Cardiac muscle cell (in vitro differentiated cells and primary cell): ENCODE measurements at places on chromosomes 7 and 10.

GRCh38 chr10:130895161-130895560, 416.4 kb downstream of the TCERG1L start:
- DNase-seq = no peak

- no peak for DNase-seq
Observed at GRCh38 chr7:6562106-6562505, 10.8 kb upstream of the GRID2IP start.

DNA sequence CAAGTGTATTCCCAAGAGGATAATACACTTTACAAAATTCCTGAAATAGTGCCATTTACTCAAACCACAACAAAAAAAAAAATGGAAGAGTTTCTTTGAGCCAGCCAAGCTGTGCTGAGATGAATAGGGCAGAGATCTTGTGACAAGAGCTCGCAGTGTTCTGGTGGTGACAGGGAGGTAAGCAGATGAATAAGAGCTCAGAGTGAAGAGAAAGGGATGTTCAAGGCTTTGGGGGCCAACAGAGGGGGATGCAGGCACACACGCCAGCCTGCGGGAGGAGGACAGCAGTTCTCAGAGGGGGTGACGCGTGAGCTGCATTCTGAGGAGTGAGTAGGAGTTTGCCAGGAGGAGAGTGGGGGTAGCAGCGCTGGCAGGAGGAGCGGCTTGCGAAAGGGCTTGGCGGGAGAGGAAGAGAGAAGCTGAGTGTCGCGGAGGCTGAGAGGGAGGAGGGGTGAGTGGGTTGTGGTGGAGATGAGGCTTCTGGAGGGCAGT, 194.4 kb upstream of the IMMP2L start:
- DNase-seq = peak; percentile 91

DNA sequence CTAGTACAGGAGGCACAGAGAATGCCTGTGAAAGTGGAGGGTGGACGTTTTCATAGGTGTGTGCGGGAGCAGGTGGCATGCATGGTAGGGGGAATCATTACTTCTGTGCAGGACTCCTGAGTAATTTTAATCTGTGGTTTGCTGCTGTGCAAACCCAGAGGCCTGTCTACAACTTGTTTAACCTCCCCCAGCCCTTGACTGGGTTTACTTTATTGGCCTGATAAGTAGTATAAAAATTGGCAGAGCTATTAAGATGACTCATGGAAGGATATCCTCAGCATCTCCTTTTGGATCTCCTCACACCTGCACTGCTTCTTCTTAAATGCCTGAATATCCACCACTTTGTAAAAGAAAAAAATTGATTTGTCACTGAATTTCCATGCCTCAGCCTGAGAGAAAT, 104.8 kb downstream of the AUTS2 start:
- no peak for DNase-seq

- no peak for DNase-seq
Observed at GRCh38 chr7:140239653-140239935, 62.8 kb upstream of the KDM7A start.

DNA sequence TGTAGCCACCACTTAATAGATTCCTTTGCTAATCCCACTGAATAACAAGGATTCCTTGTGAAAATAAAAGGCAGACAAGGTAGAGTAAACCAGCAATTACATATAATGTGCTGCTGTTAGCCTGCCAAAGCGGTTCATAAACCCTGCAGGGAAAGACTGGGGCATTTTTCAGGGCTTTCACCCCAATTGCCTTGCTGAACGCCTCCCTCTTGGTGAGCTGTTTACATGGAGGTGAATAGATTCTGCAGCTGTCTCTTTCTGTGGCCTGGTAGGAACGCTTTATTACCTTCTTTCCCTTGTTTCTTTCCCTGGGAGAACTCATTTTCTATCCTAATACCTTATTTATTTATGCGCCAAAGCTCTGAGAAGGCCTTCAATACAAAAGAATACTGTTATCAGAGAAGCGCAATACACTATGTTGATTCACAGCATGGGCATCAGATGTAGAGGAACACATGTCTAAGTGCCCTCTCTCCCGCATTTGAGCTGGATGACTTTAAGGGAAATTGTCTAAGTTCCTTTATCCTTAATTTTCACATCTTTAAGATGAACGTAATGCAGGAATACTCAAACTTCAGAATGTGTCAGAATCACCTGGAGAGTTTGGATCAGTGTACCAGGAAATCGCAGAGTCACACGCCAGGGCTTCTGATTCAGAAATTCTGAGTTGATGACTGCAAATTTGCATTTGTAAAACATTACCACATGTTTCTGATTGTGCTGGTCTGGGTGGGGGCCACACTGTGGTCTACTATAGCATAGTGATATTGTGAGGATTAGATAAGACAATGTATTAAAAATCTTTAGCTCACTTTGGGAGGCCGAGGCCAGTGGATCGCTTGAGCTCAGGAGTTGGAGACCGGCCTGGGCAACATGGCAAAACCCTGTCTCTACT, 1203.8 kb downstream of the SORCS3 start:
- no peak for DNase-seq

GRCh38 chr7:6393667-6394056, 54.1 kb downstream of the DAGLB start:
- DNase-seq = no peak

DNA sequence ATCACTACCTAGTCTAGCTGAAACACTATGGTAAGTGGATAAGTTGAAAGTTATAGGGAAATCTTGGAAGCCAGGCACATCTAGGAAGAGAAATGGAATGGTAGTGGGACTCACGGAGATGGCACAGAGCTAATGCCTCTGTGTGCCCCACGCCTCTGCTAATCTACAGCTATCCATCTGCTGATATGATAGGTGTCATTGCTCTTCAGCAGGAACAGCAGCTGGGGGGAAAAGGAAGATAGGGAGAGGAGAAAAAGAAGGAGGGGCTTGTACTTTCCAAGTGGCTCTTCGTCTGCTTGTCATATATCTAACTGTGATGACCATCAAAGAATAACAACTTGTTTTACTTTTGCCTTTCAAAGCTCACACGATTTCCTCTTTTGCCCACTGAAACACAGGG, 1199.1 kb upstream of the SORCS1 start:
- no peak for DNase-seq

- DNase-seq = no peak
Observed at GRCh38 chr7:43660141-43660540, 69.2 kb downstream of the COA1 start.

DNA sequence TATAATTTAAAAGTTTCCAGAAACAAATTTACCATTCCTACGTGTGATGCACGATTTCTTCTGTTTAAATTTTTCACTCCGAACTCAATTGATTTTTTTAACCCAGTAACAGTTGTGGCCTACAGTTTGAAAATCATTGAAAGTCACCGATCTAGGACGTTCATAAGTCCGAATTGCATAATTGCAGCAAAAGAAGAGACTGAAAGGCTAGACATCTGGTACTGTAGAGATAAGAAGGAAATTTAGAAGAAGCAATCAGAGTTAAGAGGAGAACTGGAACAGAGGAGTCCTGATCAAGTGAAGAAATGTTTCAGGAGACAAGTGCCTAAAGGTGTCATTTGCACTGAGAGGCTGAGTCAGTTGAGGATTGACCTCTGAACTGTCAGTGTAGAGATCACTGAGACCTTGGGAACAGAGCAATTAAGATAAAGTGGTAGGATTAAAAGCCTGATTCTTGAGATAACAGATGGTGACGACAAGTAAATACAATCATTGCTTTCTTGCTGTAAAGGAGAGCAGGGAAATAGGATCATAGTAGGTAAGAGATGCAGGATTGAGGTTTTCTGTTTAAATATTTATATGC, 73.5 kb downstream of the ZFAND4 start:
- DNase-seq = no peak

- DNase-seq = peak; percentile 39
Observed at GRCh38 chr10:22606164-22606614, 108.2 kb downstream of the PIP4K2A start.

- DNase-seq = peak; percentile 56
Observed at GRCh38 chr7:139482662-139483466, 609 bp downstream of the KLRG2 start.

DNA sequence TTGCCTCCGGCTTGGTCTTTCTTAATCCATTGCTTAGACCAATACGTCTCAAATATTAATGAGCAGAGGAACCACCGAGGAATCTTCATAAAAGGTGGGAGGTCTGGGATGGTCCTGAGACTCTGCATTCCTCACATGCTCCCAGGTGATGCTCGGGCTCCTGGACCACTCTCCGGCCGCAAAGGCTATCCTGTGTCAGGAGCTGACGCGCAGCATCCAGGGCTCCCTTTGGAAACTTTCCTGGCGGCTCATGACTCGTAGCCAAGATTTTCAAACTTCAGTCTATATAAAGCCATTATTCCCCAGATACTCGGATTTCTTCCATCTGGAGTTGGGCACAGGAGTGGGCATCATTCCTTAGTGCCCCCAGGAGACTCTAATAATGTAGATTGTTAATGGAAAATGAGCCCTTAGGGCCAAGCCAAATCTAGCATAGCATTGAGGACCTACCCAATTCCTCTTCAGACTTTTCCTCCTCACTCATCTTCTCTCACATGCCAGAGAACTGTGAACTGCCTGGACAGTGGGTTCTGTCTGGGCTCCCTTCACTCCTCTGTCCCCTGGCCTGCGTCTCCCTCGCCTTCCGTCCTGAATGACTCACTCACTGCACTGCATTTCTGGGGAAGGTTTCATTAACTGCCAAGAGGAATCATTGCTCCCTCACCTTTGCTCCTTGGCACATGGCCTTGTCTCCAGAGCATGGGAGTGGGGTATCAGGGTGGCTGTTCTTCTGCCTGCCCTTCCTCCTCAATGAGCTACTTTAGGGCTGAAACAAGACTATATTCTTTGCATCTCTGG, 89.3 kb downstream of the MKI67 start:
- peak; percentile 47 for DNase-seq

- DNase-seq = no peak
Observed at GRCh38 chr7:114740095-114740494, 181.8 kb upstream of the MDFIC start.

DNA sequence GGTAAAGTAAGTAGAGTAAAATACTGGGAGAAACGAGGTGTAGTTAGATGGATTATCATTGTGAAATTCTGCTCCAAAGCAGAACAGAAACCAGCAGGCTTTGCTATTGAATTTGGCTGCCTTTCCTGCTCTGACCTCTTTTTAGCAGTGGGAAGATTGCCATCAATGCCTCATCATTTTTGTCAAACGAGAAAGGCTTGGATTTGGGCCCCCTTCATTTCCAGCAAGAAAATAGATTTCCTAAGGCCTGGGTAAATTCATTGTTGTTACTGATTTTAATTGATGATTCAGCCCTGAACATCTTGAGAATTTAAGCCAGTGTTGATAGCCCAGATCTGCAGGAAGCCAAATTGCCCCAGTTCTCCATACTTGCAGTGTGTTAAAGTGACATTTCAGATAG, 35.2 kb upstream of the ASAH2 start:
- no peak for DNase-seq

DNA sequence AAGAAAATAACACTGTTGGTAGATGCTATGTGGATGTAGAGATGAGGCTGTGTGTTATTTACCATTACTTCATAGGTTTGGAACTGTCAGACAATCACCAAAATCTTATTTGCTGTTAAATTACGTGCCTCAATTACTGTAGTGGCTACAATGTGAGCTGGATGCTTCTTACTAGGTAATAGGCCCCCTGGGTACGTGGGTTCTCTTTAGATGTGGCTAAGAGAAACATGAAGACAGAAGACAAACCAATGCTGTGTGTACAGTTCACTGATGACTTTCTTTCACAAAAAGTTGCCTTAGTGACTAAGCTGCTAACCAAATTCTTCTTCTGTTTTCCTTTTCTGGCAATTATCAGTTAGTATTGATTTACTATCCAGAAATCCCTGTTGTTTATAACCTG, 144.6 kb downstream of the SEMA3E start:
- no peak for DNase-seq

GRCh38 chr7:87935384-87935706, 1.3 kb downstream of the ADAM22 start:
- DNase-seq = no peak

DNA sequence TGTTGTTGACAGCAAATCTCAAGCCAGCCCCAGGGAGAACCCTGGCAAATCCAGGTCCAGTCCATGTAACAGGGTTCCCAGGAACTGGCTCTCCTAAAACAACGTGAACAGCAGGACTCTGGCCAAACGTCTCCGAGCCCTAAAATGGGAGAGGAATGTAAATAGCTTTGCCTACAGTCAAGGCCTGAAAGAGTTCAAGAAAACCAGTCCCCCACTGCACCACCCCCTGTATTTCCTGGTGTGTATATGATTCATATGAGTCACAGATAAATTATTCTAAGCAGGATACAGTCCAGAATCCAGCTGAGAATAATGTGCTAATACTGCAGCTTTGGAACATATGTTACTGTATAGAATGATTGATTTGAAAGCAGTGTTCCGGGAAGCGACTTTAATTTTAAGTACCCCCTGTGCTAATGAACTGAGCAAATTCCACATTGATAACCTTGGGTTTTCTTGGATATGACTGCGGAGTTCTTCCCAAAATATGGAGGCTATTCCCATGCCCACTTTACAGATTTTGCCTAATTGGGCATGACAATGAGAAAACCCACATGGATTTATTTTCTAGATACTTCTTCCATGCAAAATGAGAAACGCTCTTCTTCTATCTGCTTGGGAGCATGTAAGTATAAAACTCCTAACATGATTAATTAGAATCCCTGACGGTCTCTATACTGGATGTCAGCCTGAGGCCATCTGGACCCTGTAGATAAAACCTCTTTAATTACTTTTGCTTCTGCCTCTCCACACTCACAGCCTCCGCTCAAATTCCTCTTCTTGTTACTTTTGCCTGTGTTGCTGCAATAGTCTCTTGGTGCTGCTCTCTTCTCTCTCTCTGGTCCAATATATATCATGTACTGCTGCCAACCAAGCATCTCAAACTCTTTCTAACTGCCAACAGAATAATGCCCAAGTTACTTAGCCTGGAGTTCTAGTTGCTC, 50.2 kb downstream of the LAMB4 start:
- peak; percentile 94 for DNase-seq

DNA sequence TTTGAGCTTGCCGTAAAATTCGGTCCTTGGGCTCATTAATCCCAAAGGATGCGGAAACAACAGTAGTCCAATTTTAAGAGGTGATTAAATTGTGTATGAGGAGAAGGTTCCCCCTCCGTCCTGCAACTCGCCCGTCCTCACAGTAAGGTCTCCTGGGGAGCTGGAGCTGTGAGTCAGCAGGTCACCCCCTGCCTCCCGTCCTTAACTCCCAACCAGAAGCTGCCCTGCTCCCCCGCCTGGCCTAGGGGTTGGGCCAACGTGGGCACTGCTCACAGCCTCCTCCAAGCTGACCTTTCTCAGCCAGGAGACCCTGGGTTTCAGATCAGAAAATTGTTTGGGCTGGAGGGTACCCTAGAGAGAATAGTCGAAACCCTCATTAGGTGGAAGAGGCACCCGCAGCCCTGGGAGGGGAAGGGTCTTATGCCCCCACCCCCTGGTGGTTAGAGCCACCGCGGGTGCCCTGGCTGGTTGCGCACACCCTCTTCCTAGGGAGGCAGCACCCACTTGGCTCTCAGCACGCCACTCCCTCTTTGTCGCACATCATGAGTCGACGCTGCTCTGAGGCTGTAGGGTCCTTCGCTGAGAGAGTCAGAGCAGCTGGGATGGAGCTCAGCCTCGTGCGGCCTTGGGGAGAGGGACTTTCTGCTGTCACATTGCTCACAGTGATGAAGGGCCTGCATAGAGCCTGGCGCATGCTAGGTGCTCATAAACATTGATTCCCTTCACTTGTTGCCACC, 131.2 kb downstream of the TACC2 start:
- DNase-seq = no peak

GRCh38 chr7:127413962-127414361, 21.5 kb upstream of the ZNF800 start:
- DNase-seq = no peak
